ENCODE measurements at places on chromosomes 1 and 21. TPM values are rescaled to one million over a fixed set of nuclear protein-coding genes. Genes with fewer than 3 reads are reported as not detected.

- peaks cover 20% of the 10 kb centered on the region for H3K27me3 ChIP-seq
- DNase-seq: no peak
- H3K27ac ChIP-seq: no peak overlapping the region
- H3K4me3 ChIP-seq: no peak overlapping the region
Observed at GRCh38 chr1:180253585-180254495, 23.8 kb downstream of the LHX4 start.

DNA sequence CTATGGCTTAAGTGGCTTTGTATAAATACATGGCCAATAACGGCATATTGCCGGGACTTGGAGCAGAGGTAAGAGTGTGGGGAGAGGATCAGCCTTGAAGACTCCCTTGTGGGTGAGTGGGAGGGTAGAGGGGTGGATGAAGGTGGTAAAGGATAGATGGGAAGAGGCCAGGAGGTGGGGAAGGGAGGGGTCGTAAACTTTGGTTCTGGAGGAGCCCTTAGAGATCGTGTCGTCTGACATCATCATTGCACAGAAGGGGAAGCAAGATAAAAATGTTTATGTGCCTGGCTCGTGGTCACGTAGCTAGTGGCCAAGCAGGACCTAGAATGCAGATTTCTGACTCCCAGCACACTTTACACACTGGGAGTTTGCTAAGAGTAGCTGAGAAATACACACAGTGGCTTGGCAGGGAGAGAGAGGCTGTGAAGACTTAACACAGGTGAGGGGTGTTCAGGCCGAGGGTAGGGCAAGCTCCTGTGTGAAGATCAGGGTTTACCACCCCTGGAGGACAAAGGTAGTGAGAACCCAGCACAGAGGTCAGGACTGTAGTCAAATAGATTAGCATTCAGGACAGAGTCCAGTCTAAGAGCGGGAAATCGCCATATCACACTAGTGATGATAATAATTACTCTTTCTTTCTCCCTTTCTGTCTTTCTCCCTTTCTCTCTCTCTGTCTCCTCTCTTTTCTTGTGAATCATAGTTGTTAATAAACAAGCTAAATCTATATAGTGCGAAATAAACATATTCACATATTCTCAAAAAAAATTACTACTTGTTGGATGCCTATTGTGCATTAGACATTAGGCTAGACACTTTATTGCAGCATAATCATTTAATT lies 75.5 kb downstream of the LRRC8D start:
- H3K36me3 ChIP-seq: no peaks in the 10 kb centered on the region
- no peak overlapping the region for H3K27ac ChIP-seq
- peaks cover 11% of the 10 kb centered on the region for H3K4me1 ChIP-seq
- no peak for DNase-seq
- no peak overlapping the region for H3K4me3 ChIP-seq
- H3K27me3 ChIP-seq: no peaks in the 10 kb centered on the region

DNA sequence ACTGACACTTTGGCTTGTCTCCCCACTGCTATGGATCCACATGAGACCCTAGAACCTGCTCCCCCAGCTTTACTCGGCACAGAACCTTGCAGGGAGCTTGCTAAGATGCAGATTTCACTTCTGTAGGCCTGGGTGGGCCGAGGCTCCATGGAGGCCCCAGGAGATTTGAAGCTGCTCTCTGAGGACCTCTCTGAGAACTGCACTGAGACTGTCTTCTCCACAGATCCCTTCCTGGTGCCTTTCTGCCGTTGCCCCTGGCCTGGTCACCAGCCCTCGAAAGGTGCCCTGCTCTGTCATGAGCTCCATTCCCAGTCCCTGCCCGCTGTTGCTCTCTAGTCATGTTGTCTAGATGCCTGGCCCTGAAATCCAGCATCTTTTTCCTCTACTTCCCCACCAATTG lies 588.4 kb downstream of the AJAP1 start:
- H3K27ac ChIP-seq: no peak overlapping the region
- no peak overlapping the region for H3K4me3 ChIP-seq
- no peaks in the 10 kb centered on the region for H3K4me1 ChIP-seq
- peaks cover 9% of the 10 kb centered on the region for H3K27me3 ChIP-seq
- DNase-seq: no peak
- no peaks in the 10 kb centered on the region for H3K36me3 ChIP-seq

DNA sequence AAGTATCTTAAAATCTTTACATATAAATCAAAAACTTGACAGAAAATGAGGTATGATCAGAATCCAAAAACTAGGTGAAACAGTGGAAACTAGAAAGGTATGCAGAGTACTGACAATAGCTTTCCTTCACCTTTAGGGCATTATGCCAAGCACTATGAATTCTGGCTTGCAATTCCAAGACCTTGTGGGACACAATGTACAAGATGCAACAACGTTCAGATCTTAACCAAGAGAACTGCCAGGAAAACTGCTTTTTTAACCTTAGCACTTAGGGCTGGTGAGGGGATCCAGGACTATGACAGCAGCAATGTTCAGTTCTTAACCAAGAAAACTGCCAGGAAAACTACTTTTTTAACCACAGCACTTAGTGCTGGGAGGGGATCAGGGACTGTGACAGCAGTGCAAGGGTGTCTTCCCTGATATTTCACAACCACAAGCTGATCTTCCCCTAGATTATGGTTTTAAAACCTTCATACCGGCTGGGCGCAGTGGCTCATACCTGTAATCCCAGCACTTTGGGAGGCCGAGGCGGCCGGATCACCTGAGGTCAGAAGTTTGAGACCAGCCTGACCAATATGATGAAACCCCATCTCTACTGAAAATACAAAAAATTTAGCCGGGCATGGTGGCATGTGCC lies 22.3 kb downstream of the FOXJ3 start:
- peaks cover 71% of the 10 kb centered on the region for H3K4me1 ChIP-seq
- peaks cover 1% of the 10 kb centered on the region for H3K27me3 ChIP-seq
- H3K27ac ChIP-seq: no peak overlapping the region
- H3K36me3 ChIP-seq: no peaks in the 10 kb centered on the region
- DNase-seq: no peak

GRCh38 chr1:164101802-164102201 lies 457.2 kb upstream of the PBX1 start:
- H3K36me3 ChIP-seq: no peaks in the 10 kb centered on the region
- H3K4me1 ChIP-seq: no peaks in the 10 kb centered on the region
- no peak overlapping the region for H3K4me3 ChIP-seq
- no peaks in the 10 kb centered on the region for H3K27me3 ChIP-seq
- DNase-seq: no peak
- no peak overlapping the region for H3K27ac ChIP-seq

DNA sequence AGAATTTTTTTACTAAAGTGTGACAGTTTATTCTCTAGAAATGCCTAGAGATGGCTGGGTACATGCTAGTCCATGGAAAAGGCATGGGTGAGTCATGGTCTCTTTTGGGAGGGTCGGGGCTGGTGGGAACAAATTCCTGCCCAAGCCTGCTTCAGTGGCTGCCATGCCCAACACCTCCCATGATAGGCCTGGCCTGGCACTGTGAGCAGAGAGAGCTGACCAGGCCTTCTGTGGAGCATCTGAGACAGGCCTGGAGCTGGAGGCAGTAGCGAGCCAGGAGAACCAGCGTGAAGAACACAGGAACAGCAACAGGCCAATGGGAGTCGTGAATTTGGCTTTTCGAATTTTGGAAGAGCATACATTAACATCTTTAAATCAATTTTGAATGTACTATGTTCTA lies 209.2 kb downstream of the SDCCAG8 start:
- no peak overlapping the region for H3K27ac ChIP-seq
- no peaks in the 10 kb centered on the region for H3K27me3 ChIP-seq
- no peaks in the 10 kb centered on the region for H3K4me1 ChIP-seq

DNA sequence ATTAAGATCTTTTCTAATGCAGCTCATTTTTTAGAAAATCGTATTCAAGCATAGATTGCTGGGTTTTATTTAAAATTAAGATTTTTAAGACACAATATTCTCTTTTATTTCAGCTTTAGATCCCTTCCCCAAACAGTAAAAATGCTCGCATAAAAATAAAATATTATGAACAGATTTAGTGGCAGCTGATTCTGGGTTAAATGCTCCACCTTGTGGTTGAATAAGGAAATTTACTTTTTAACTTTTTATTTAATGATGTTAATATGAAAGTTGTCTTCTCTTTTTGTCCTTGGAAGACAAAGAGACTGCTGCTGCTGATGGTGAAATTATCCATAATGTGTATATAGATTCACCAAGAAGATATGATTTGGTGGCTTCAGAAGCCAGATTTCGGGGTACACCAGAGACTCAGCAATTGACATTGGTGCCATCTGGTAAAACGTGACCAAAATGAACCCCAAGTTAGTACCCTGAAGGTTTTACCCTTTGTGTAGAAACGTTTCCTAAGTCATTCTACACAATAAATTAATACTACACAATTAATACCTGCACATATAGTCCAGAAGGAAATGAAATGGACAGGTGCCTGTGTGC lies 128.0 kb downstream of the ADAMTS1 start:
- H3K36me3 ChIP-seq: no peaks in the 10 kb centered on the region
- no peak overlapping the region for H3K4me3 ChIP-seq
- DNase-seq: no peak
- H3K27ac ChIP-seq: no peak overlapping the region

- H3K36me3 ChIP-seq: no peaks in the 10 kb centered on the region
- H3K4me1 ChIP-seq: no peaks in the 10 kb centered on the region
- H3K27ac ChIP-seq: no peak overlapping the region
- peaks cover 2% of the 10 kb centered on the region for H3K27me3 ChIP-seq
- no peak for DNase-seq
- H3K4me3 ChIP-seq: no peak overlapping the region
Observed at GRCh38 chr1:73100216-73100615, 817.9 kb upstream of the NEGR1 start.

DNA sequence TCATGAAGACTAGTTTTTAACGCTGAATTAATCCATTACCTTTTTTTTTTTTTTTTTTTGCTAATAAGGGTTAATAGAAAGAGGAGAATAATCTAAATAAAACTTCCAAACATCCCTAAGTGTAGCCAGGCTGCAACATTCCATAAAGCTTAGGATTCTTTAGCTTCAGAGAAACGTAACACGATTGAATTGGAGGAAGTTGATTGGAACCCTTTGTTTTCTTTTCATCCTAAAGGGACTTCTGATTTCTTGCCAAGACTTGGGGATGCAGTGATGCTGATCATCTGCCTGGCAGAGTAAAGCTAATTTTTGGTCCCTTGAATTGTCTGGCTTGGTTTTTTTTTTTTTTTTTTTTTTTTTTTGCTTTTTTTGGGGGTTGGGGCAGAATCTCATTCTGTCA lies 142.9 kb downstream of the VPS13D start:
- H3K4me1 ChIP-seq: no peaks in the 10 kb centered on the region
- no peaks in the 10 kb centered on the region for H3K27me3 ChIP-seq
- H3K36me3 ChIP-seq: peaks cover 35% of the 10 kb centered on the region
- no peak for DNase-seq

GRCh38 chr1:94060720-94061119 lies 60.2 kb downstream of the ABCA4 start:
- peaks cover 7% of the 10 kb centered on the region for H3K27me3 ChIP-seq
- H3K4me3 ChIP-seq: no peak overlapping the region
- no peak for DNase-seq

DNA sequence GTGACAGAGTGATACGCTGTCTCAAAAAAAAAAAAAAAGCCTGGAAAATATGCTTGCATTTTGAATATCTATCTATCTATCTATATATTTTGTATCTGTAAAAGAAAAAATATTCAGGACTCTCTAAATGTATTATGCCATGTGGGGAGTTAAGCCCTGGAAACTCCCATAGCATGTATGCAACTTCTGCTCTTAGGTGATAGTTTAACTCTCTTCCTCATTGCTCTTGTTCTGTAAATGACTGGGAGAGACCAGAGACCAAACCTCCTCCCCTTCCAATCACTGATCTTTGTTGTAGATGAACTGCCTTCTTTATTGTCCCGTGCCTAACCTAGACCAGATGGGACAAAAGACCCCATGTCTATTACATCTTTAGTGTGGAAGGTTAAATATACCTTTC lies 37.6 kb upstream of the CAMTA1 start:
- H3K36me3 ChIP-seq: no peaks in the 10 kb centered on the region
- peaks cover 7% of the 10 kb centered on the region for H3K27me3 ChIP-seq
- DNase-seq: no peak
- no peak overlapping the region for H3K27ac ChIP-seq
- H3K4me1 ChIP-seq: peaks cover 12% of the 10 kb centered on the region

GRCh38 chr1:206949641-206950040 lies 3.4 kb upstream of the PIGR start:
- no peak overlapping the region for H3K4me3 ChIP-seq
- H3K27ac ChIP-seq: no peak overlapping the region
- no peaks in the 10 kb centered on the region for H3K36me3 ChIP-seq
- H3K4me1 ChIP-seq: peaks cover 21% of the 10 kb centered on the region
- peaks cover 12% of the 10 kb centered on the region for H3K27me3 ChIP-seq

GRCh38 chr1:23123528-23123927 lies 45.1 kb downstream of the LUZP1 start:
- peaks cover 3% of the 10 kb centered on the region for H3K36me3 ChIP-seq
- H3K27ac ChIP-seq: no peak overlapping the region
- no peak overlapping the region for H3K4me3 ChIP-seq
- peaks cover 4% of the 10 kb centered on the region for H3K27me3 ChIP-seq
- no peak for DNase-seq

SLC30A1 gene
- polyA plus RNA-seq: 3.6 TPM

PODN gene
- 4.3 TPM for polyA plus RNA-seq

PRDM16 gene
- polyA plus RNA-seq: 0.22 TPM

TRIM17 gene
- not detected for polyA plus RNA-seq

All from immature natural killer cell (primary cell).